ENCODE measurements at places on chromosomes 3 and 15.

- DNase-seq: no peak
Observed at GRCh38 chr3:7684182-7684715, 817.4 kb upstream of the LMCD1 start.

- no peak for DNase-seq
Observed at GRCh38 chr3:17035966-17036365, 151.2 kb downstream of the PLCL2 start.

GRCh38 chr3:48427630-48427962, 2.3 kb downstream of the PLXNB1 start:
- no peak for DNase-seq

- DNase-seq: no peak
Observed at GRCh38 chr3:116951610-116952009, 242.0 kb downstream of the TUSC7 start.

GRCh38 chr15:22950256-22950990, 29.7 kb downstream of the CYFIP1 start:
- DNase-seq: no peak

DNA sequence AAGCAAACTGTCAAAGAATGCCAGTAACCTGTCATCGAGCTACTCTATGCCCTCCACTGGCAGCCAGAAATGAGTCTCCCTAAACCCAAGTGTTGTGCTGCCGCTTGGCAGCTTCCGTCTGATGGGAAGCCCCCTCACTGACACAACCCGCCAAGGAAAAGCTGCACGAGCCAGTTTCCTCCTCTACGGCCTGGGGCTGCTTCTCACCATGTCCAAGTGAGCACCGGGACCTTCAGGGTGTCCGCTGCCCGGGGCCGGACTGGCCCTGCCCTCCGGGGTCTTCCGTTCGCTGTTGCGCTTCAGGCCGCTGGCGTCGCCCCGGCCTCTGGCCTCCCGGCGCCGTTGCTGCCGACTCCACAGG, 490 bp downstream of the TOMM70 start:
- no peak for DNase-seq

- DNase-seq: no peak
Observed at GRCh38 chr3:83902787-83903533, 1055.8 kb upstream of the CADM2 start.

DNA sequence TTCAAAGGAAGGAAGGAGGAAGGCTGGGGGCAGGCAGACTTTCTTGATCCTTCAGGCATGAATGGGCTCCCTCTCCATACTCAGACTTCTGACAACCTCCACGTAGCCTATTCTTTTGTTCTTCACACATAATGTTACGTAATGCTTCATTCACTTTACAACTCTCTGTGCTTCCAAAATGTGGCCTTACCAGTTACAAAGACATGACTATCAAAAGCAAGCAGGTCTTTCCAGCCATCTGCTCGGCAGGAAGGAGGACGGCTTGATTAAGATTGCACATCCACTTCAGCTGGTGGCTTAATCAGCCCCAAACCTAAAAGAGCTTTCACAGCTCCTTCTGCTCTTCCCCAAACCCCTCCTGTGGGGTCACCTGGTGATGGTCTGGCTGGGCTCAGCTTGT, 263.2 kb downstream of the XXYLT1 start:
- DNase-seq: no peak

GRCh38 chr15:91864664-91865063, 11.2 kb downstream of the SLCO3A1 start:
- DNase-seq: no peak

GRCh38 chr15:93144463-93145236, 55.6 kb upstream of the RGMA start:
- no peak for DNase-seq

GRCh38 chr3:100941451-100941850, 51.8 kb downstream of the ABI3BP start:
- DNase-seq: no peak

DNA sequence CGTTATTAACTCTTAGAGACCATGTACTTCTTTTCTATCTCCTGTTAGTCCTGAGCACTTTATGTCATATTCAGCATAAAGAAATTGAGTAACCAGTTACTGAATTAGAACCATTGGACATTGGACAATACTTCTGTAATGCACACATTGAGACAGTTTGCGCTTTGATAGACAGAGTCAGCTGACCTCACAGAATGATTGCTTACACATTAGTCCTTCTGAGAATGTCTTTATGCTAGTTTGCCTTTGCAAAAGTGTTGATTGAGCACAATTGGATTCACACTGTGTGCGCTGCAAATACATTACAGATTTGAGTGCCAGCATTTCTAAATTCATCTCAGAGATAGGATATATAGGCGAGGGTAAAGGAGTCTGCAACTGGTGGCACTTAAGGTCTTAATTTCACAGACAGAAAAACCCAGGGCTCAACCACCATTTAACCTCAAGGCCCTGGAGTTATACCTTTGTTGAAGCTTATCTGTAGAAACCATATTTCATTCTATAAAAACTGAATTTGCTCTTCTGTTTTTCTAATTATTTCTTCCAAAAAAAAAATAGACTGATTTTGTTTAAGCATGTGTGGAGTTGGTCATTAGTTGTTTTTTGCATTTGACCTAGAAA, 3.8 kb downstream of the SERPINI1 start:
- DNase-seq: no peak

DNA sequence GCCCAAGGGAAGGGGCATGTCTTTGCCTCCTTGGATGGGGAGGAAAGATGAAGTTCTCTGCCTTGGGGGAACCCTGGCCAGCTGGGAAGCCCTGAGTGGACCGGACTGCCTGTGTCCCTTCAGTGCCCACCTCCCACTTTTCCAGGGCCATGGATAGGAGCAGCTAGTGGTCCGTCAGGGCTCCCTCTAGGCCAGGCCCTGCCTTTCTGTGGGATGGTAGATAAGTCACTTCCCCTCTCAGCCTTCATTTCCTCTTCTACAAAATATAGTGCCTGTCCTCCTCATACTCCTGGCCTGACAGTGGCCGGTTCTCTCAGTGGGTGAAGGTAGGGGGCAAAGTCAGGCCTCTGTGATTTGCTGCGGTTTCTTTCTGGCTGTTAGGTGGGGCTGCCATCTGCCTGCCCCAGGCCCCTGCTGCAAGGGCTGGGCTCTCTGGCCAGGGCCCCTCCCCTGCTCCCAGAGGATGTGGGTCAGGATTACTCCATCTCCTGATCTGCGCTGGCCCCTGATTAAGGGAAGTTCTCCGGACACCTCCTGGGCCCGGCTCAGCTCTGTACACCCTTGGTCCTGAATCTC, 1.4 kb downstream of the PLEKHO2 start:
- DNase-seq: no peak

GRCh38 chr3:155244699-155245098, 48.8 kb downstream of the STRIT1 start:
- no peak for DNase-seq

DNA sequence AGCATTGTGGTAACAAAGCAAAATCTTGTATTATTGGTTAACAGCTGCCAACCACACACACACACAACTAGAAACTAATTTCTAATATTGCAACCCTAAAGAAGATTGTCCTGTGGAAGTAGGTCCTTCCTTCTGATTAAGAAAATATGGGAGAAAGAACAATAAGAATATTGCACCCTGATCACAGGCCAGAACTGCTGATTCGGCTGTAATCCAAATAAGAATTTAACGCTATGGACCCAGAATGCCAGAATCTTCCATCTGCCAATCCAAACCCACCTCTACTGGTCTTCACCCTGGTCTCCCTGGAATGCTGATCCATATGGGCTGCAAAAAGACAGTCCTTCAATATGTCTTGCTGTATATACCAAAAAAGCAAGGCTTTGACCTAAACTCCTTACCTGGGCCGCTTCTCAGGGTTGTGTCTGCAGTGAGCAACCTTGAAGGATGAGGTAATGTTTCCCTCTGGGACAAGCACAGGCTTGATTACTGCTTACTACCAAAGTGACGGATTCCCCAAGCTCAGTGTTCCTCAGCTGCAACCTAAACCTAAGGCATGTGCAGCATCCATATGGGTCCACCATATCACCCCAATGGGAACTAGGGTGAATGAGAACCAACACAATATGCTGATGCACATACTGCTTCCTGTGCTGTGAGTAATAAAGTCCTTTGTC, 8.0 kb downstream of the CCDC14 start:
- no peak for DNase-seq

DNA sequence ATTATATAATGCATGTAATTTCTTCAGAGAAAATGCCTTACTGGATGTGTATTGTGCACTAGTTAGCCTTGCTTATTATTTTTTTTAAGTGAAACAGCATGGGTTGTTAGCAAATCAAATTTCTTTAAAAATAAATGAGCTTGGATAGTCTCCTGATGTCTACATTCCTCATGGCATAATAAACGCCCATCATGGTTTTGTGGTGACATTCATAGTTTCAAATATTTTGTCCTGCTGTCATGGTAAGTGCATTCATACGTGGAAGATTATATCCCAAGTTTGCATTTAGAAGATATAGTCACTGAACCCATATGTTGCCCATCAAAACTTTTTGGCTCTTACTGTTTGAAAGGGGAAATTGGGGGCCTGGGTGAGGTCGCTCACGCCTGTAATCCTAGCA, 130.7 kb downstream of the ALCAM start:
- no peak for DNase-seq

- no peak for DNase-seq
Observed at GRCh38 chr3:62214850-62215249, 158.5 kb downstream of the FEZF2 start.

DNA sequence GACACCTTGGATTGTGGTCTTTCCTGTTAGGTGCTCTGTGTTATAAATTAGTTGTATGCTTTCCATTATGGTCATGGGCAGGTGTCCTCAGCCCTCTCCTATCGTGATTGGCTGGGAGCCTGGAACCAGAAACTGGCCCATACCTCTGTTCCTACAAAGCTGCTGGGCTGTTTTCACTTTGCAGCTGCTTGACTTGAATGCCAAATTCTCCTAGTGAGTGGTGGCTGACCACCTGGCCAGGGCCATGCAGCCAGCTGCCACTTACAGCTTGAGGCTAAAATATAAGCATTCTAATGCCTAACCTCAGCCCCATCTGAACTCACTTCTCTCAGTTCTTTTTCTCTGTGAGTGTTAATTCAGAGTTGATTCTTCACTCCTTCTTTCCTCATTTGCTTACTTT, 239.3 kb upstream of the GBE1 start:
- DNase-seq: no peak

DNA sequence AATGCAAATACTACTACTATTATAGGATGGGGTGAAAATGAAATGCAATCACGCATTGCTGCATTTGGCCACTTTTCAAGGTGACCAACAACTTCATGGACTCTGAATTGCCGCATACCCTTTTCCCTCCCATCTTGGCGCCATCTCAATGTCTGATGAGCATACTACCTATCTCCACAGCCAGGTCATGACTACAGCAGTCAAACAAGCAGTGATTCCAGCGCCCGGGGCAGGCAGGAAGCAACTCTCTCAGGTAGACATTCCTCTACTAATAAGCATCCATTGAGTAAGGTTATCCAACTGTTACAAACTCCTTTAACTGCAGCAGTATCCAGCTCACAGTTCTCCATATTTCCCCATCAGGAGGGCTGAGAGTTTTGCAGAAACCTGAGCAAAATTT, 155.4 kb downstream of the ADAMTS17 start:
- no peak for DNase-seq

GRCh38 chr3:122515020-122515468, 305 bp upstream of the KPNA1 start:
- no peak for DNase-seq

GRCh38 chr3:175564363-175564762, 705.2 kb downstream of the NAALADL2 start:
- no peak for DNase-seq

DNA sequence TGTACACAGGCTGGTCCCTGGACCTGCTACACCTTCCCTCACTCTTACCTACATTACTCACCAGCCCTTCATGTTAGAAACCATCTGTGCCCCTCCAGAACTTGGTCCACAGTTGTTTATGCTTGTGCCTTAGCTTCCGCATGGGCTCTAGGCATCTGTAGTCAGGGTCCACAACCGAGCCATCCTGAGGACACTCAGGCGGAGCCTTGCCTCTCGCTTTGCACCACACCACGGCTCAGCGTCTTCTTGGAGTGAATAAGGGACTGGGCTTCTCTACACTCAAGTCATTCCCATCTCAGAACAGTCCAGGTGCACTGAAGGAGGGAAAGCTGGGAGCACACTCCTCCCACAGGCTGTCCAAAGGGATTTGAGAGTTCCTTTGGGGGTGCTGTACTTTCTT, 97.8 kb downstream of the HMG20A start:
- no peak for DNase-seq

DNA sequence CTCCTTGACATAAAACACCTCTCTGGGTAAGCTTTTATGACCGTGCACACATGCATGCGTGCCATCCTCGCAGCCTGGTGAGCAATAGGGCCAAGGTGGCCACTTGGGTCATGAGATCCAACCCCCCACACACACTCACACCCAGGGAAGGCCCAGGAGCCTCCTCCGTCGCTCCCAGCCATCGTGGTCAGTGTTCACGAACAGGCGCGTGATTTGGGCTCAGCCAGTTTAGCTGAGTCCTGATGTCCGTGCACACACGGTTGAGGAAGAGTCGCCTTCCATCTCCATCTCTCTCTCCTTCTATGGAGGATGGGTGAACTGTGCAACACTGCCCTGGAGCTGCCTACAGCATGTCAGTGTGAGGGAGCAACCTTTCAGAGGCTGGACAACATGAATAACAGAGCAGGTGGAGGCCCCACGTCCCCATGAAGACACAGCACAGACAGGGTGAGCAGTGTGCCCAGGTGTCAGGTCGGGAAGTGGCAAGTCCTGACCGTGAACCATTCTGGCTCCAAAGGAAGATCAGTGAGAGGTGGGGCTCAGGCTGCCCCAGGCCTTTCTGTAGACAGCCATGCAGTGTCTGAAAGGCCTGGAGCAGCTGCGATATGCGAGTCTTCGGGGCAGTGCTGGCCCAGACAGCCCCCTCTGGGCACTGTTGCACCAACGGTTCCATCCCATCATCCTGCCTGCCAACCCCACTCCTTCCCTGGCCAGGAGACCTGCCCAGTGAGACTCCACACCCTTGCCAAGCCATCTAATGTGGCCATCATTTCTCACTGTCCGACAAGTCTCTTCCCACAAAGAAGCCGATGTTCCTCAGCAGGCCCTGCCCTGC, 253.4 kb downstream of the OCA2 start:
- DNase-seq: no peak

GRCh38 chr3:134627831-134628230, 23.0 kb downstream of the KY start:
- no peak for DNase-seq

GRCh38 chr3:129366312-129366831, 62.1 kb downstream of the EFCAB12 start:
- DNase-seq: no peak

DNA sequence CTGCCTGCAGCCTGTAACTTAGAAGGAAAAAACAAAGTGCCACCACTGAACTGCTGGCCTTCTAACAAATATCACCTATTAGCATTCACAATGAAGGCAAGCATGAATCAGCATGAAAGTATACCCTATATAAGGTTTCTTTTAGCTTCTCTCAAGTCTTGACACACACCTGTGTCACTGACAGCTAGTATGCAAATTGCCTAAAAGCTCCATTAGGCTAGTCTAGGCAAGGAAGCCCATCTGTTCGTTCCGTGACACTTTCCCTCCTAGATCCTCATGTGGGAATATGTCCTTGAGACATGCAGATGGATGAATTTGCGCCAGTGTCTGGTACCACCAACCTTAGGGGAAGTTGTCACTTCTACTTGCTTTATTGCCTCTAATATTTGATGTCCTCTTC, 129.3 kb downstream of the RBMS3 start:
- DNase-seq: no peak

- DNase-seq: no peak
Observed at GRCh38 chr3:141268306-141268705, 36.7 kb downstream of the PXYLP1 start.

- DNase-seq: no peak
Observed at GRCh38 chr3:196216681-196217211, 412 bp downstream of the SLC51A start.
